ENCODE measurements at places on chromosomes 11 and 22.

DNA sequence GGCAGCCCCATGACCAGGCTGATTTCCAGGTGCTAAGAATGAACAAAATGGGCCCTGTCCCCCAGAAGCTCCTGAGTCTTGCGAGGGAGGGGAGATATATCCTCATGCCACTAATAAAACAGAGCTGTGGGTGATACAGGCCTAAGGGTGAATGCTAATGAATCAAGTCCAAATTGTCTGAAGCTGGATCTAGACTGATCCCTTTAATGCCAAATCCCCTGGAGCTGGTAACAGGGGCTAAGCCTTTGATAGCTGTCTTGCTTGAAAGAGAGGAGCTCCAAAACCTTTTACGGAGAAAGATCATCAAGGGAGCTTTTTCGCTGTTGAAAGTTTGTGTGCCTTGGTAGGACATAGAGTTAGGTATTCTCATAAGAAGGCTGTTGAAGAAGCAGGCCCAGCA is 79.7 kb downstream of the PPFIBP2 start:
- no peak for DNase-seq

- no peak for DNase-seq
Measured at GRCh38 chr22:49269371-49269770, 558.3 kb downstream of the BRD1 start.

DNA sequence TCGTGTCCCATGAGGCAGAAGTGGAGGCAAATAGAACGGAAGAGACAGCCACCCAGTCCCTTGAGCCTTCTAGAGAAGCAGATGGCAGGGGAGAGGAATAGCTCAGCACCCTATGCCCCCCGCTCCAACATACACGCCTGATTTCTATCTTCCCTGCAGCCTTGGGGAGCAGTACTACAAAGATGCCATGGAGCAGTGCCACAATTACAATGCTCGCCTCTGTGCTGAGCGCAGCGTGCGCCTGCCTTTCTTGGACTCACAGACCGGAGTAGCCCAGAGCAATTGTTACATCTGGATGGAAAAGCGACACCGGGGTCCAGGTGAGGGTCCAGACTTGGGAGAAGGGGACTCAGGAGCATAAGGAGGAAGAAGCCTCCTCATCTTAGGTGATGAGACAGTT is 6.6 kb downstream of the DPF2 start:
- DNase-seq: no peak

- DNase-seq: no peak
Measured at GRCh38 chr11:66495401-66495854, 15.0 kb upstream of the BBS1 start.

- no peak for DNase-seq
Measured at GRCh38 chr11:45860348-45860747, 13.1 kb downstream of the CRY2 start.

DNA sequence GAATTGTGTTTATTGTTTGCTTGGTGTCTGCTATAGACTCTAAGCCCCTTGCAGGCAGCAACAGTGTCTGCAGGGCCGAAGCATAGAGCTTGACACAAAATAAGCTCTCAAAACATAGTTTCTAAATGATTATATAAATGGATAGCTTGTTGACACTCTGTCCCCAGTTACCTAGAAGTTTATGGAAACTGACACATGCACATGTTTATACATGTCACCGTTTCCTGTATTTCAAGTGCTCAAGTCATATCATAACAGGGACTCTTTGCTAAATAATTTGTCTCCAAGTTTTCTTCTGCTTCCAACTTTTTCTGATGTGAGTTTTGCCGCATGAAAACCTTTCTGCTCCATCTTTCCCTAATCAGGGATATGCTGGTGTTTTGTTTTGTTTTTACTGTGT is 3.7 kb upstream of the OR6X1 start:
- no peak for DNase-seq

DNA sequence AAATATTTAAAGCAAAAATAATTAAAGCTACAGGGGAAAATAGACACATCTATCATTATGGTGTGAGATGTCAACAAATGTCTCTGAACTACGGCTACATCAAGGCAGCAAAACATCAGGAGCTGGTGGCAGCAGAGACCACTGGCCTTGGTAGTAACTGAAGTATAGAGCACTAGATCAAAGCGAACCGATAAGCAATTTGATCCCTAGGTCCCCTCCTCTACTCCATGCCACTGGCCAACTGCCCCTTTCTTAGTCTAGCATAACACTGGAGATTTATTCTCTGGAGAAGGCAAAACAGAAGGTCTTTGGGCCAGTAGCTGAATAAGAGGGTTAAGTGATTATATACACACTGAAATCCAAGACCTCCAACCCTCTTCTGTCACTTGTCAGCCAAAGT is 13.6 kb upstream of the RAB3IL1 start:
- DNase-seq: no peak

- no peak for DNase-seq
Measured at GRCh38 chr11:70854901-70855556, 397.3 kb downstream of the SHANK2 start.

DNA sequence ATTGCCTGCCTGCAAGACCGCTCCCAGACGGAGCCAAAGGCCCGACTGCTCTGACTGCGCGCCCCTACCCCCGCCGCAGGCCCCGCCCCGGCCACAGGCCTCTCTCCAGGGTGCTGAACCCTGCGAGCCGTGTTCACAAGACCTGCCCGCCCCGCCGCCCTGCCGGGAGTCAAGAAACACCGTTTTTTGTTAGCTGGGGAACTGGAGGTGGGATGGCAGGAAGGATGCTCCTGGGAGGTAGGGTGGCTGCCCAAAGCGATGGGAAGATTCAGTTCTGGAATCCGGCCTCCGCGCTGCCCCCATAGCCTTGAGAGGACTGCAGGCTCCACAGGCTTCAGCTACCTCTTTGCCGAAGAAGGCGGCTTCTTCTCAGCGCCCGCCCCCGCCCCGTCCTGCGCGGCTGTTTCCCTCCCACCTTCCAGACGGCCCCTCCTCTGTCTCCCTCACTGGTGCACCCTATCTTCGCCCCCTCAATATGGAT is 2.7 kb upstream of the PDE2A start:
- DNase-seq: peak; percentile 54

- no peak for DNase-seq
Measured at GRCh38 chr11:124160986-124161385, 22.2 kb upstream of the OR10D3 start.

DNA sequence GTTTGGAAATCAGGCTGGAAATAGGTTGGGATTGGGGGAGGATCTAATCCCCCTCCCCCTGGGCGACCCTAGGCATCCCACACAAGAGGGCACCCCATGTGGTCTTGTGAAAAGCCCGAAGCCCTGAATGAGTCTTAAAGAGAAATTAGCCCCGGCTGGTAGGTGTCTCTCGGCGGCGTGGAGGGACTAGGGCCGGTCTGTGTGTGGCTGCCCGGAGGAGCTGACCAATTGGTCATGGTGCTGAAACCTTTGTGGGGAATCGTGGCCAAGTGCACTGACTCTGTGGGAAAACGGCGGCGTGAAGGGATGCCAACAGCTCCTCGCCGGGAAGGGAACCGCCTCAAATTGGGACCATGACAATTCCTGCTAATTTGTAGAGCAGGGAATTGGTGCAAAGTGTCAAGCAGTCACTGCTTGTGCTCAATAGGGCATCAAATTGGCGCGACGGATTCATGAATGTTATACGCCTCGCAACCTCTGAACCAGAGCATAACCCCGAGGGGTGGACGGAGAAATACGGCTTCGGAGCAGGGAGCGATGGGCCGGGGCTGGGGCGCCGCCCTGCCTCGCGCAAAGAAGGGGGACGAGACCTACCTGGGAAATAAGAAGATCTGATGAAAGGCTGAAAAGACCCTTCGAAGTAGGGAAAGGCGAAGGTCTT is 1.5 kb downstream of the DBX1 start:
- DNase-seq: no peak

DNA sequence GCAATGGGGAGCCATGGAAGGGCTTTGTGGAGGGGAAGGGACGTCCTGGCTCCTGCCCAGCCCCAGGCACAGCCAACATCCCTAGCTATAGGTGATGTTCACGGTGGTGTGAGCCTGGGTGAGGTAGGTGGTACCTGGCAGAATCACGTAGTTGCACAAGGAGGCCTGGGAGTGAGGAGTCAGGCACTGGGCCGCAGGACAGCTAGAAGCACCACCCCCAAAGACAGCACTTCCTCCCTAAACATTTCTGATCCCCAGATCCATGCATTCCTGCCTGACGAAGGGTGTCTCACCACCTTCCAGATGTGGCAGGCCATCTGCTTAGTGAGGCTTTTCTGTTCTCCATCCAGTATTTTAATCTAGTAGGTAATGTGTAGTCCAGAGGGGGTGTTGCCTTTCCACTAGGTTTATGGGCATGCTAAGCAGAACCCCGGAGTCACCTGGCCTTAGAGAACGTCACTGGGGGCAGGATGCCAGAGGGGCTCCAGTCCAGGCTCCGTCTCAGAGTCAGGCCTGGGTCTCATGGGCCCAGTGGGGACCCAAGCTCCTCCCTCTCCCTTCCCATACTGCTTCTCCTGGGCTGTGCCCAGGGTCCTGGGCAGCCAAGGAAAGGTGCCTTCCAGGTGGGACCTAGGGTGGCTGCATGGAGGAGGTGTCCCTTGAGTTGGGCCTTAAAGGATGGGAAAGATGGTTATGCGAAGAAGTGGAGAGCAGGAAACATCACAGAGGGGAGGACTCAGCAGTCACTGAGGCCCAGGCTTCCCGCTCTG is 56.2 kb downstream of the OTOG start:
- DNase-seq: no peak

DNA sequence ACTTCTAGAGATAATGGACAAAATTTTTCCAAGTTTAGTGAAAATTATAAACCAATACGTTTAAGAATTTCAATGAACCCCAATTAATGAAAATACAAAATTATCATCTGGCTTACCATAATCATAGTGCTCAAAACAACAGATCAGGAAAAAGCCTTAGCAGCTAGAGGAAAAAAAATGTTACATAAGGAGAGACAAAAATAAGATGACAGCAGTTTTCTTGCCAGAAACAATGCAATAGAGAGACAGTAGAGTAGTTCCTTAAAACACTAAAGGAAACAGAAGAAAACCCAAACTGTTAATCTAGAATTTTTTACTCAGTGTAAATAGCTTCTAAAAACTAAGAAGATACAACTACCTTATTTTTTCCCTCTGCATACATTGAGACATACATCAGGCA is 341.7 kb upstream of the CHORDC1 start:
- no peak for DNase-seq

DNA sequence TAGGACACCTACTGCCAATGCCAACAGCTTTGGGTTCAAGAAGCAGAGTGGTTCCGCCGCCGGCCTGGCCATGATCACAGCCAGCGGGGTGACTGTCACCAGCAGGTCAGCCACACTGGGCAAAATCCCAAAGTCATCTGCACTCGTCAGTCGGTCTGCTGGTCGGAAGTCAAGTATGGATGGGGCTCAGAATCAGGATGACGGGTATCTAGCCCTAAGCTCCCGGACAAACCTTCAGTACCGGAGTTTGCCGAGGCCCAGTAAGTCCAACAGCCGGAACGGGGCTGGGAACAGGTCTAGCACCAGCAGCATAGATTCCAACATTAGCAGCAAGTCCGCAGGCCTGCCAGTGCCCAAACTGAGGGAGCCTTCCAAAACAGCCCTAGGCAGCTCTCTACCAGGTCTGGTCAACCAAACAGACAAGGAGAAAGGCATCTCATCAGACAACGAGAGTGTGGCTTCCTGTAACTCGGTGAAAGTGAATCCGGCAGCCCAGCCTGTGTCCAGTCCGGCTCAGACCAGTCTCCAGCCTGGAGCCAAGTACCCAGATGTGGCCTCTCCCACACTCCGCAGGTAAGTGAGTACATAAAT is 115.1 kb downstream of the DBX1 start:
- DNase-seq: no peak

- DNase-seq: no peak
Measured at GRCh38 chr22:27829620-27830019, 28.1 kb upstream of the MN1 start.
